ENCODE measurements at places on chromosomes 12 and 14. TPM values are rescaled to one million over a fixed set of nuclear protein-coding genes. Genes with fewer than 3 reads are reported as not detected.
A peak's percentile ranks its signal among the peaks of the same experiment; 100 is the strongest.

CLEC4A gene
- 2.6 TPM for total RNA-seq

GRCh38 chr14:50666772-50667683, 1.1 kb downstream of the SAV1 start:
- peak overlapping the region; percentile 79 for H3K4me3 ChIP-seq
- peaks cover 3% of the 10 kb centered on the region for H3K4me1 ChIP-seq
- peak overlapping the region; percentile 99 for H3K27ac ChIP-seq
- peak; percentile 50 for DNase-seq

CD4 gene
- total RNA-seq = 3.2 TPM

DNA sequence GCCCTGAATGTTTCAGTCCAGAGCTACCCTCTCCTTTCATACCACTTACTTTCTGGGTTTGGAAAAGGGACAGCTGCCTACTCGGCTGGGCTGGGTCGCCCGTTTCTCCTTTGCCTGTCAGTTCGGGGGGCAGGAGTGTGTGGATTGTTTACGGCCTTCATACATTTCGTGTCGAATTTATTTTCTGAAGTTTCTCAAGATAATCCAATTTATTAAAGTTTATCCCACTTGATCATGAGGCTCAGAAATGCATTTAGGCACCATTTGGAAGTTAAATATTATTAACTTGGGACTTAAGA, 608 bp downstream of the ZNF410 start:
- peak overlapping the region; percentile 90 for H3K27ac ChIP-seq
- no peaks in the 10 kb centered on the region for H3K36me3 ChIP-seq
- DNase-seq = no peak
- H3K4me3 ChIP-seq = peak overlapping the region; percentile 77
- no peaks in the 10 kb centered on the region for H3K27me3 ChIP-seq

DNA sequence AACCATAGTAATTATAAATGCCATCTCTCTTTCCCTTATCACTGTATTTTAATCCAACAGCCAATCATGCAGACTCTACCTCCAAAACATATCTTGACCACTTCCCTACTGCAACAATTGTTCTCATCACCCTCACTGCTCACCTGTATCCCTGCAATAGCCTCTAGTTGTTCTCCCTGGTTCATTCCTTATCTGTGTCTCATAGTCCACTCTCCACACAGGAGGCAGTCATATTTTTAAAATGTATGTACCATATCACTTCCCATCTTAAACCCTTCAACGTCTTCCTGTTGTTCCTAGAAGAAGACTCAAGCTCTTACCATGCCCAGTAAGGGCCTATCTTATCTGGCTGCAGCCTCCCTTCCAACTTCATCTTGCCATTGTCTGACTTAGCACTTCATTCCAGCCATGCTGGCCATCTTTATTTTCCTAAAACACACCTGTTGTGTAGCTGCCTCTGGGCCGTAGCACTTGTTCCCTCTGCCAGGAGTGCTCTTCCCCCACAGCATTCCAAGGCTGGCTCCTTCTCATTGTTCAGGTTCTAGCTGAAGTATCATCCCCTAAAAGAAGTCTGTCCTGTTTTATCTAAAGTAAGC, 27.8 kb upstream of the BHLHE41 start:
- H3K27me3 ChIP-seq = no peaks in the 10 kb centered on the region
- peaks cover 7% of the 10 kb centered on the region for H3K4me1 ChIP-seq
- DNase-seq = no peak
- no peaks in the 10 kb centered on the region for H3K36me3 ChIP-seq

CCND2 gene
- 30.0 TPM for total RNA-seq

GRCh38 chr14:101826351-101826750, 64.8 kb downstream of the PPP2R5C start:
- H3K4me1 ChIP-seq = peaks cover 20% of the 10 kb centered on the region
- DNase-seq = no peak
- H3K36me3 ChIP-seq = no peaks in the 10 kb centered on the region
- H3K27ac ChIP-seq = no peak overlapping the region
- H3K4me3 ChIP-seq = no peak overlapping the region

- H3K4me3 ChIP-seq = no peak overlapping the region
- H3K36me3 ChIP-seq = no peaks in the 10 kb centered on the region
- no peak for DNase-seq
- no peaks in the 10 kb centered on the region for H3K4me1 ChIP-seq
- H3K27me3 ChIP-seq = no peaks in the 10 kb centered on the region
Measured at GRCh38 chr14:105853089-105853906, 326.9 kb downstream of the TMEM121 start.

VRK1 gene
- total RNA-seq = 22.8 TPM

GRCh38 chr12:125528281-125528680, 463.0 kb downstream of the AACS start:
- no peak overlapping the region for H3K27ac ChIP-seq
- H3K4me1 ChIP-seq = no peaks in the 10 kb centered on the region
- H3K36me3 ChIP-seq = no peaks in the 10 kb centered on the region
- DNase-seq = no peak

RAP1B gene
- 123 TPM for total RNA-seq

KRT78 gene
- not detected for total RNA-seq

- no peak for DNase-seq
- H3K27me3 ChIP-seq = no peaks in the 10 kb centered on the region
- no peak overlapping the region for H3K4me3 ChIP-seq
- H3K36me3 ChIP-seq = no peaks in the 10 kb centered on the region
- peaks cover 2% of the 10 kb centered on the region for H3K4me1 ChIP-seq
- H3K27ac ChIP-seq = no peak overlapping the region
Measured at GRCh38 chr12:89468017-89468416, 56.6 kb downstream of the GALNT4 start.

DNA sequence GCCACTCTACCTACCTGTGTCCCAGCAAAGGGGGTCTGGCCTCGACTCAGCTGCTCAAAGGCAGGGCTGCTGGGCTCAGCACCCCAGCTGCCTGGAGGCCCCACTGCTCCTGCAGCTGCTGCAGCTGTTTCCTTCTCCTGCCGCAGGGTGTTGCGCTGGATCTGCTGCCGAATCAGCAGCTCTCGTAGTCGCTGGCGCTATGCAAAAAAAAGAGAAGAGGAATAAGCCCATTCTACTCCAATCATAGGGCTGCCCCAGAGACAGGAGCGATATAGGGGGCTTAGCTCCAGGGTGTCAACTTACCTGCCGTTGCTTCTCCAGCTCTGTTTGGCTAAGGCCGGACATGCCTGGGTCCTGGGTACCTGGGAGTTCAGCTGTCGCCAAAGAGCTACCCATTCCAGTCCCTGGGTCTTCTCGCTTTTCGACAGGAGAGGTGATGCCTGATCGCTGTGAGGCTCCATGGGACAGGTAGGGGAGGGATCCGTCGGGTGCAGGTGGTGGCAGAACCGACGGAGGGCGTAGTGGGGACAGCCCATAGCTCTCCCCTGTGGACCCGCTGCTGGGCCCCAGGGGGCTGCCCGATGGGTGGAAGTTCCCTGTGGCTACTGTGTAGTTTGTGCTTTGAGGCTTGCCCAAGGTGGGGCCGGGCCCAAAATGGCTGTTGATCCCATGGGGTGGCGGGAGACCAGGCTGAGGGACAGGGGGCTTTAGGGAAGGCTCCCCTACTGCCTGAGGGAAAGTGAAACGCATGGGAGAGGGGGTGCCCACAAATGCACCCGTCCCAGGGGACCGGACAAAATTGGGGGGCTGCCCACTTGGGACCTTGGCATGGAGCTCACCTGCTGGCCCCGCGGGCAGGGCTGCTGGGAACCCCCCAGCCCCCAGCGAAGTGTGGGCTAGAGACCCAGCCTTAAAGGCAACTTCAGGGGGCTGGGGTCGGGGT, 20.9 kb downstream of the KMT2D start:
- no peak overlapping the region for H3K27ac ChIP-seq
- no peak for DNase-seq
- no peaks in the 10 kb centered on the region for H3K36me3 ChIP-seq
- H3K4me1 ChIP-seq = no peaks in the 10 kb centered on the region
- no peaks in the 10 kb centered on the region for H3K27me3 ChIP-seq
- H3K4me3 ChIP-seq = no peak overlapping the region

- H3K36me3 ChIP-seq = no peaks in the 10 kb centered on the region
- H3K27me3 ChIP-seq = no peaks in the 10 kb centered on the region
- no peaks in the 10 kb centered on the region for H3K4me1 ChIP-seq
- DNase-seq = no peak
- H3K4me3 ChIP-seq = no peak overlapping the region
Measured at GRCh38 chr12:131315601-131316000, 361.9 kb downstream of the ADGRD1 start.

MYRFL gene
- not detected for total RNA-seq

GRCh38 chr12:116261525-116262100, 15.9 kb downstream of the MED13L start:
- H3K36me3 ChIP-seq = no peaks in the 10 kb centered on the region
- H3K27me3 ChIP-seq = no peaks in the 10 kb centered on the region
- H3K4me1 ChIP-seq = peaks cover 25% of the 10 kb centered on the region
- no peak overlapping the region for H3K4me3 ChIP-seq
- no peak overlapping the region for H3K27ac ChIP-seq

BHLHE41 gene
- 21.6 TPM for total RNA-seq

GRCh38 chr14:55433880-55434804, 6.3 kb downstream of the TBPL2 start:
- H3K4me1 ChIP-seq = no peaks in the 10 kb centered on the region
- no peak for DNase-seq
- H3K27ac ChIP-seq = no peak overlapping the region
- no peaks in the 10 kb centered on the region for H3K27me3 ChIP-seq

SNRPF gene
- total RNA-seq = 17.1 TPM

SLC17A8 gene
- not detected for total RNA-seq

DNA sequence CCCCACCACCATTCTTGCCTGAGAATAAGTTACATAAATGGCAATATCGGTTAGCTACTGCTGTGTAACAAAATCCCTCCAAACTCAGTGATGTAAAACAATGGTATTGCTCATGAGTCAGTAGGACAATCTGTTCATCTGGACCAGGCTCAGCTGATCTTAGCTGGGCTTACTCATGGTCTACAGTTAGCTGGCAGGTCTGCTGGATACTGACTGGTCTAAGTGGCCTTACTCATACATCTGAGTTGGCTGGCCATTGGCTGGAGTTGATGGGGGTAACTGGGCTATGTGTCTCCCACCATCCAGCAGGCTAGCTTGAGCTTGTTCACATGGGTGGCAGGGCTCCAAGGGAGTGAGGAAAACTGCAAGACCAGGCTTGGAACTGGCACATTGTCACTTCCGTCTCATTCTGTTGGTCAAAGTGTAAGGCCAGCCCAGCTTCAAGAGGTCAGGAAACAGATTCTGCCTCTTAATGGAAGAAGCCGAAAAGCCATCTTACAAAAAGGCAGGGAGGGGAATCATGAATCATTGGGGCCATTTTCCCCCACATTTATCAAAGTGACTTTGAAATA, 56.7 kb upstream of the CHGA start:
- no peaks in the 10 kb centered on the region for H3K36me3 ChIP-seq
- no peak for DNase-seq
- no peak overlapping the region for H3K4me3 ChIP-seq
- no peaks in the 10 kb centered on the region for H3K4me1 ChIP-seq
- H3K27me3 ChIP-seq = no peaks in the 10 kb centered on the region
- H3K27ac ChIP-seq = no peak overlapping the region

DBX2 gene
- not detected for total RNA-seq

CLEC9A gene
- 0.22 TPM for total RNA-seq

MANSC4 gene
- total RNA-seq = not detected

- H3K4me1 ChIP-seq = peaks cover 5% of the 10 kb centered on the region
- no peak overlapping the region for H3K27ac ChIP-seq
Measured at GRCh38 chr12:132194056-132194455, 49.8 kb downstream of the NOC4L start.

DNA sequence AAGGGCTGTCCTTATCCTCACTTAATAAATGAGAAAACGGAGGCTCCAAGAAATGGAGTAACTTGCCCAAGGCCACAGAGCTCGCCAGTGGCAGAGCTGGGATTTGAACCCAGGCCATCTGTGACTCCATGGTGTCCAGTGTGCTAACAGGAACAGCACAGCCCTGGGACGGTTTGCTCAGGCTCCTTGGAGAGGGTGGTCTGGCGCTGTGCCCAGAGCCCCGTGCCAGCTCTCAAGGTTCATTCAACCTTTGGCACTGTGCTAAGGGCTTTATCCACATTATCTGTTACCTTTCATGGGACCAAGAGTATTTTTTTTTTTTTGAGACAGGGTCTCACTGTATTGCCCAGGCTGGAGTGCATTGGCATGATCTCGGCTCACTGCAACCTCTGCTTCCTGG, 8.1 kb downstream of the DAO start:
- H3K36me3 ChIP-seq = no peaks in the 10 kb centered on the region
- H3K27me3 ChIP-seq = no peaks in the 10 kb centered on the region
- DNase-seq = no peak
- no peak overlapping the region for H3K4me3 ChIP-seq
- H3K4me1 ChIP-seq = no peaks in the 10 kb centered on the region
- no peak overlapping the region for H3K27ac ChIP-seq

CLEC2A gene
- total RNA-seq = not detected

DNA sequence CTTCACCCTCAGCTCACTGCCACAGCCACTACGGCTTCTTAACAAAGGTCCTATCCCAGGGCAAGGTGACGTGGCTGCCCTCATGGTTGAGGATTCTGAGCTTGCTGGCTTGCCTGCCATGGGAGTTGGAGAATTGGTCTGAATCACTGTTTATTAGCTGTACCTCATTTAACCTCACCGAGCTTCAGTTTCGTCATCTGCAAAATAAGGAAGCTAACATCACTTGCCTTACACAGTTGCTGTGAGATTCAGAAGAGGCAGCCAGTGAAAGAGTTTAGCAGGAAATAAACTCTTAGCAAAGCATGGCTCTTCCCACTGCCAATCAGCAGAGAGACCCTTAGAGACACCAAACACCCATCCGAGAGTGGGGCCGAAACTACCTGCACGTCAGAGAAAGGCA, 90.1 kb upstream of the KCNA1 start:
- H3K4me1 ChIP-seq = no peaks in the 10 kb centered on the region
- DNase-seq = no peak
- no peaks in the 10 kb centered on the region for H3K36me3 ChIP-seq
- no peaks in the 10 kb centered on the region for H3K27me3 ChIP-seq
- H3K27ac ChIP-seq = no peak overlapping the region

GRCh38 chr14:32078023-32078857, 1.1 kb downstream of the ARHGAP5 start:
- H3K27ac ChIP-seq = peak overlapping the region; percentile 99
- H3K36me3 ChIP-seq = no peaks in the 10 kb centered on the region
- peaks cover 2% of the 10 kb centered on the region for H3K4me1 ChIP-seq
- no peaks in the 10 kb centered on the region for H3K27me3 ChIP-seq
- DNase-seq = peak; percentile 33

DNA sequence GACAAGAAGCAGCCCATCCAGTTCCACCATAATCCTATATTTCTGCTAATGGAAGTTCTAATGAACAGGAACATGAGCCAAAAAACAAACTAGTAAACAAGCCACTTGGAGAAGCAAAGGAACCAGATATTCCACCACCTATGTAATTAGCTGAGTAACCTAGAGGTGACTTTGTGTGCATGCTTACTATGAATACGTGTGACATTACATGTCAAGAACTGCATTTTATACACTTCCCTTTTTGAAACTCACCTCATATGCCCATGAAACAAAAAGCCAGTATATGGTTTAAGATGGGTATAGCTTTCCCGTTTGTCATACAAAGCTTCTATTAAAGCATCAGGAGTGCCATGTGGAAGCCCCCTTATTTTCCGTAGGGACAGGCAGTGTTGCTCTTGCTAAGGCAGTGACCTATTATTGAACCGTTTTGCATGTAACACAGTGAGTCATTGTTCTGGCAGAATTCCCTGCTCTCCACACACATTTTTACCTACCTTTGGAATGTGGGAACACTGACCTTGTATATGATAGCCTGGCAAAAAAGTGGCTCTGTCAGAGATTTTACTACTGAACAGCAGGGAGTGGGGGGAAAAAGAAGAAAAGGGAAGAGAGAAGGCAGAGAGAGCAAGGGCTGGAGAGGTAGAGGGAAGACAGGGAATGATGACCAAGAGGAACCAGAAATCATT, 34.8 kb upstream of the FRMD6 start:
- no peak for DNase-seq
- no peaks in the 10 kb centered on the region for H3K36me3 ChIP-seq
- H3K27ac ChIP-seq = no peak overlapping the region
- H3K4me1 ChIP-seq = peaks cover 1% of the 10 kb centered on the region
- no peaks in the 10 kb centered on the region for H3K27me3 ChIP-seq

RITA1 gene
- total RNA-seq = 15.4 TPM

COX6A1 gene
- total RNA-seq = 182 TPM

LRRIQ1 gene
- 18.6 TPM for total RNA-seq

All from ovary (tissue), 10 donors.